ENCODE measurements at places on chromosomes 1 and 21. TPM values are rescaled to one million over a fixed set of nuclear protein-coding genes. Genes with fewer than 3 reads are reported as not detected.

S100A5 gene
- not detected for polyA plus RNA-seq

WNT2B gene
- 0.52 TPM for polyA plus RNA-seq

ZBTB8B gene
- not detected for polyA plus RNA-seq

CASQ1 gene
- 0.13 TPM for polyA plus RNA-seq

USH2A gene
- polyA plus RNA-seq = not detected

MTF1 gene
- polyA plus RNA-seq = 4.4 TPM

FCRL4 gene
- not detected for polyA plus RNA-seq

SERPINC1 gene
- polyA plus RNA-seq = 0.09 TPM

RPAP2 gene
- polyA plus RNA-seq = 5.3 TPM

LRRC40 gene
- polyA plus RNA-seq = 3.0 TPM

S100A2 gene
- polyA plus RNA-seq = 2.1 TPM

DPT gene
- polyA plus RNA-seq = 76.2 TPM

USP33 gene
- 33.5 TPM for polyA plus RNA-seq

TEX38 gene
- polyA plus RNA-seq = not detected

GPR37L1 gene
- 0.01 TPM for polyA plus RNA-seq

NLRP3 gene
- 3.9 TPM for polyA plus RNA-seq

CACHD1 gene
- polyA plus RNA-seq = 7.6 TPM

AQP10 gene
- not detected for polyA plus RNA-seq

OXCT2 gene
- 0.58 TPM for polyA plus RNA-seq

AMY1B gene
- not detected for polyA plus RNA-seq

DENND2D gene
- 9.6 TPM for polyA plus RNA-seq

ITSN1 gene
- polyA plus RNA-seq = 40.2 TPM

FAM229A gene
- polyA plus RNA-seq = 4.8 TPM

TAS1R3 gene
- polyA plus RNA-seq = 0.10 TPM

GUCA2B gene
- 1.1 TPM for polyA plus RNA-seq

GPR61 gene
- not detected for polyA plus RNA-seq

CLDN19 gene
- polyA plus RNA-seq = not detected

SNIP1 gene
- polyA plus RNA-seq = 5.0 TPM

OR2L3 gene
- polyA plus RNA-seq = not detected

KCNE2 gene
- polyA plus RNA-seq = 30.9 TPM

CYP2J2 gene
- polyA plus RNA-seq = 0.25 TPM

CLDN14 gene
- 0.22 TPM for polyA plus RNA-seq

FCRL5 gene
- 0.15 TPM for polyA plus RNA-seq

CAPN8 gene
- 22.6 TPM for polyA plus RNA-seq

LCE1E gene
- polyA plus RNA-seq = not detected

OR2T29 gene
- polyA plus RNA-seq = not detected

BTG3 gene
- polyA plus RNA-seq = 14.4 TPM

OLIG2 gene
- polyA plus RNA-seq = not detected

BMP8B gene
- 3.1 TPM for polyA plus RNA-seq

IQGAP3 gene
- polyA plus RNA-seq = 0.03 TPM

PRRX1 gene
- 18.7 TPM for polyA plus RNA-seq

LDLRAD1 gene
- polyA plus RNA-seq = not detected

CFHR5 gene
- not detected for polyA plus RNA-seq

SLC6A17 gene
- 0.36 TPM for polyA plus RNA-seq

CYP4A11 gene
- polyA plus RNA-seq = not detected

ACTL8 gene
- polyA plus RNA-seq = not detected

HIVEP3 gene
- polyA plus RNA-seq = 18.5 TPM

PRAMEF8 gene
- not detected for polyA plus RNA-seq

TMEM269 gene
- polyA plus RNA-seq = not detected

DENND2C gene
- polyA plus RNA-seq = 1.3 TPM

GJA4 gene
- 19.5 TPM for polyA plus RNA-seq

ALG14 gene
- 2.0 TPM for polyA plus RNA-seq

LINGO4 gene
- 0.29 TPM for polyA plus RNA-seq

OR2W3 gene
- not detected for polyA plus RNA-seq

CEP350 gene
- polyA plus RNA-seq = 5.8 TPM

KRTAP21-2 gene
- polyA plus RNA-seq = not detected

SLC44A5 gene
- polyA plus RNA-seq = not detected

IFI44 gene
- 45.1 TPM for polyA plus RNA-seq
